ENCODE measurements at places on chromosomes 4 and X.
A peak's percentile ranks its signal among the peaks of the same experiment; 100 is the strongest.

DNA sequence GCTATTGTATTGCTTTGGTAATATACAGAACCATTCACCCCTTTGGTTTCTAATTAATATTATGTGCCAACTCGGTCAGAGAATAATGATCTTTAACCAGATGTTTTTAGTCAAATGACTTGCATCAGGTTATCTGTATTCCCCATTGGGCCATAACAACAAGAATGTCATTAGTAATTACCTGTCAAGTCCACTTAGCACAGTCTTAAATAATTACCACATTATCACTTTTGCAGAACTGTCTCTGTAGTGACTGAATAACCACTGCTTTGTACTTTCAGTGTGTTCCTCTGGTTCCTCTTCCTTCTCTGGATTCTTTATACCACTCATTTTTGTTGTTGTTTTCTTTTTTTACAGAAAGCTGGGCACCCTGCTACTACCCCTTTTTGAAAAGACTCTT is 257.7 kb upstream of the SPOCK3 start:
- no peak for DNase-seq

DNA sequence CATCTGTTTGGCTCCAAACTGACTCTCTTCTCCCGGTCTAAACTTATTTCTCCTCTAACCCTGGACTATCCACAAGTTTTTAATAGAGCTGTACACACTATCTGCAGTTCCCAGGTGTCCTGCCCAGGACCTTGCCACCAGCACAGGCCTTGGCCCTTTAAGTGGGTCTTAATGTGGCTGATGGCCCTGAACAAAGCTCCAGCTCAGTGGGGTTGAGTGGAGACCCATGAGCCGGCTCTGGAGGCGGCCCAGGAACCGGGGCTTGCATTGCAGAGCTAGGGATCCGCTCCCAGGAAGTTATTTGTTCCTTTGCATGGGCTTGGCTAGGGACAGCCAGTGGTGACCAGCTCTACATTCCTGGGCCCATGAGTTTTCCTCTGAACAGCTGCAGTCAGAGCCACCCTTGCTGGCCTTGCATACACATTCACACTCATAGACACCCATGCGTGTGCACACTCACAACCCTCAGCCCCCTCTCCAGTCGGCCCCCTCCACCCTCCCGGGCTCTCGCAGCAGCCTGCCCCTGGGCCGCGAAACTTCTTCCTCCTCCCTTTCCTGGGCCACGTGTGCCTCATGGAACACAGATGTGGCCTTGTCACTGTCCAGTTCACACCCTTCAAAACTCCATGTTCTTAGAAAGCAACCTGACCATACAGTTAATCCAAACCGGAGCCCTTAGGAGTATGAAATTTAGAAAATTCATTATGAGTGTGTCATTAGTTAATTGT is 58.2 kb downstream of the GPR143 start:
- no peak for DNase-seq

DNA sequence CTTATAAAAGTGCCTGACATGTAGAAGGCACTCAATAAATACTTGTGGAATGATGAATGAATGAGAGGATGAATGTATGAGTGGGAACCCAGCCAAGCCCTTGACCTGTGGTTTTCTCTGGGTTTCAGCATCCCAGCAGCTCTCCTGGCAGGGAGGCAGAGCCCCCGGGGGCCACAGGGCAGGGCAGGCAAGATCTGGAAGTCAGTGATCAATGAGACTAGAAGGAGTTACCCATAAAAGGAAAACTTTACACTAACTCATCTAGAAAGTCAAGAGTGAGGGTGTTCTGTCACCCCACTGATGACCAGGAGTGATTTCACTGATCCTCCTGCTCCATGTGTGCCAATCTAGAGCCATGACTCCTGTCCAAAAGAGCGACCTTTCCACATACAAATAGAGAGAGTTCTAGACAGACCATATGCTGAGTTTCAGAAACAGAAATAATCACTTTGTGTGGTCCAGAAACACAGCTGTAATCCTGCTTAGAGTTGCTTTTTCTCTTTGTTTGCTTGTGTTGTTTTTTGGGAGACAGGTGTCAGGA is 37.4 kb downstream of the MGARP start:
- DNase-seq, result no peak

DNA sequence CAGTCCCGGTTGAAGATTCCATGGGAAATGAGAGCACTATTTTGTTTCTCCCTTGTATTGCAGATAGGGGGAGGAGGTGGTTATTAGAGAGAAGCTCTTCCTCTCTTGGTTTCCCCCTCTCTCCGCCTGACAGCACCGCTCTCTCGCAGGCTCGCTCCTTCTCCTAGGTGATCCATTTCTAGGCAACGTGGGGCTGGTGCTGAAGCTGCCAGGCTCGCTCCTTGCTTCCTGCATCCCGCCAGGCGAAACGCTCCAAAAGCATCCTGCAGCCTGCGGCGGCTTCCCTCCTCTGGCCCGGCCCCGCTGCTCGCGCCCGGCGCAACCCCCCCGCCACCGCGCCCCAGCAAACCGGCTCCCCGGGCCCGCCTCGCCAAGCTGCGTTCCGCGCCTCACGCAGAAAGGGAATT is at the start of gene GRID2:
Gene GRID2, plus strand, starts transcription at position 346 of the 407 bp plus-strand sequence.
- DNase-seq, result peak; percentile 49

DNA sequence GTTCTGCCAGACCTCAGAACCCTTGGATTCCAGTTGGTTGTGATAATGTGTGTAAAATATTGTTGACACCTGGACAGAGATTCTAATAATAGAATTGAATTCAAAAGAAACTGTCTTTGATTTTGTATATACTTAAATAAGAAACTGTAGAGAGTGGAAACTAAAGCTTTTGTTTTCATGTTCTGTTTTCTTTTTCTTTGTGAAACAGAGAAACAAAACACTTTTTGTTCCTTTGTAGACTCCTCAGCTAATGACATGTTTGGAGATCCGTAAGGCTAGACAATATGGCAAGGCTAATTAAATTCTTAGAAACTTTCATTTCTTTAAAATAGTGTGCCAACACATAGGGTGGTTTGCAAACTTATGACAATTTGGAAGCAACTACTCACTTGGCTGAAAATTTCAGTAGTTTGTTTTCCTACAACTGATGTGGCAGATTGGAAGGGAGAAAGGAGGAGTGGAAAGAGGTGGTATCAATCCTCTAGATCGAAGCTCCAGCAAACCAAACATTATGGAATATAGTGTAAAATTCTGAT is 90.9 kb upstream of the FAT1 start:
- no peak for DNase-seq

GRCh38 chrX:39927380-39927779 is 170.4 kb downstream of the BCOR start:
- DNase-seq, result no peak

DNA sequence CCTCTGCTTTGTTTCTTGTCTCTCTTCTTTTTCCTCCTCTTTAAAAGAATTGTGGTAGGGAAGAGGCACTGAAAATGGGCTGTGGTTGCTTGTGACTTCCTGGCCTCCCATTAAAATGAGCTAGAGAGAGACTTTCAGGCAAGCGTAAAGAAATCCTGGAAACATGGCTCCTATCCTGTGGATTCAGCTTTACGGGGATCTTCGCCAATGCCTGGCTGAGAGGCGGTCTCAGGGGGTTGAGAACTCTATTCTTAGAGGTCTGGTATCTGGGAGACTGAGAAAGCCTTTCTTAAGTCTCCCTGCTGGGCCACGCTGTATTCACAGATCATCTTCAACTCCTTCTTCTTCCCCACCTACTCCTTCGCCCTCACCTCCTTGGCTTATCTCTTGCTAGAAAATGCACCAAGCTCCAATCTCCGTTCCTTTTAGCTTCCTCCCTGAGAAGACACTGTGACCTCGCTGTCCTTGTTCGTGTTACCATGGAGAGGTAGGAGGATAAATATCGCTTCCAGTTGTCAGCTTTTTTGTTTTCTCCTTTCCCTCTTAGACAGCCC is 542 bp upstream of the KLF8 start:
- DNase-seq, result no peak

DNA sequence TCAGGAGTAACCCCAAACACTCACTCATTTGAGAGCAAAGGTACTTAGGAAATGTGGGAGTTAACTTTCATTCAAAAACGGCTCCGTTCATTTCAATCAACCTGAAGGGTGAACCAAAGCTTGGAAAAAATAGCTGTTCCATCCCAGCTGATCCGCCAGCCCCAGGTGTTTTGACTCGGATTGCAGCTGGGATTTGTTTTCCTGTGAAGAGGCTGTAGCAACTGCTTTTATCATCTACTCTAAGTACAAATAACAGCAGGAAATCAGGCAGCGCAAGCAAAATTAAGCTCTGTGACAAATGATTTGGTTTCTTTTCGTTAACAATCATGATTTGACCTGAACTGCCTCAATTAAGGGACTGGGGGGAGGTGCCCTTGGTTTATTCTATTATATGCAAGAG is 154.7 kb downstream of the BEND2 start:
- DNase-seq, result no peak

- DNase-seq, result no peak
Measured at GRCh38 chr4:38489924-38490639, 173.9 kb upstream of the KLF3 start.

GRCh38 chr4:169293343-169294176 is 22.8 kb upstream of the SH3RF1 start:
- no peak for DNase-seq

Measured in DMS 273 treated with DMSO at 0.1 percent for 48 hours (cell line).